Daoy (cell line): ENCODE measurements at places on chromosomes 12 and 14.

- peak; percentile 2 for DNase-seq
Observed at GRCh38 chr12:10211101-10211939, 1.4 kb upstream of the GABARAPL1 start.

DNA sequence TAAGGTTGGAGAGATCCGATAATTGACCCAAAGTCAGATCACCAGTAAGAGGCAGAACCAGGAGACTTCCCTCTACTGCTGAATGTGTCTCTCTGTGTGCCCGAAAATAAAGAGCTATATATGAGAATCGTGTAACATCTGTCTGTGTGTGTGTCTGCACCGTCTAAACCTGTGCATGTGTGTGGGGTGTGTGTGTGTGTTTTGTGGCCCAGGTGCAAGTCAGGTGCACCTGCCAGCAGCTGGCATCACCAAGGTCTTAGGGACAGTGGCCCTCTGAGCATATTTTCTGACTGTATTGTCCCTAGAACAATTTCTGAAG, 24.7 kb upstream of the KRT78 start:
- DNase-seq = no peak

DNA sequence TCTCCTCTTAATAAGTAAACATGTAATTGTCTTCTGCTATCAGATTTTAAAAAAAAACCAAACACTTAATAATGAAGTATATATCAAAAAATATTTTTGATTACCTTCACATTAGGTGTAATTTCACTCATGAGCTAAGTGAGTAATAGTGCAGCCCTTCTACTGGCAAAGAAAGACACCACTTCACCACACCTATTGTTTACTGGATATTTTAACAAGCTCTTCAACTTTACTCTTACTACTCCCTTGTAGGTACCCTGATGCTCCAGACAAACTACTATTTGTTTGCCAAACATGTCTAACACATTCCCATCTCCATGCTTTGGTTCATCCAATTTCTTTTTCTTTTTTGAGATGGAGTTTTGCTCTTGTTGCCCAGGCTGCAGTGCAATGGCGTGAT, 36.9 kb upstream of the WDR89 start:
- no peak for DNase-seq

DNA sequence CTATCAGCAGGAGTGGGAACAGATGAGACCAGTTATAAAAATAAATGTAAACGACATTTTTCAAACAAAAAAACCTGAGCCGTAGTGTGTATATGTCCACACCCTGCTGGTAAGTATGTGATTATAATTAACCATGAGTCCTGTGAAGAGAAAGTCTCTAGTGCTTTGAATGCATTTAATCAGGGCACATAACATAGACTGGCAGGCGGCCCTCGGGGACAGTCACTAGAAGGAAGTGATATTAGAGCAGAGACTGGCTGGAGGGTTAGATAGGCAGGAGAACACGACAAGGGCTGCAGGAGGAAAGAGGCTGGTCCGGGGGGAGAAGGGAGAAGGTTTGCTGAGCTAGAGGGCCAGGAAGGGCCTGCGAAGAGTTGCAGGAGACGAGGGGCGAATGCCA, 23.8 kb upstream of the ELK3 start:
- DNase-seq = no peak

DNA sequence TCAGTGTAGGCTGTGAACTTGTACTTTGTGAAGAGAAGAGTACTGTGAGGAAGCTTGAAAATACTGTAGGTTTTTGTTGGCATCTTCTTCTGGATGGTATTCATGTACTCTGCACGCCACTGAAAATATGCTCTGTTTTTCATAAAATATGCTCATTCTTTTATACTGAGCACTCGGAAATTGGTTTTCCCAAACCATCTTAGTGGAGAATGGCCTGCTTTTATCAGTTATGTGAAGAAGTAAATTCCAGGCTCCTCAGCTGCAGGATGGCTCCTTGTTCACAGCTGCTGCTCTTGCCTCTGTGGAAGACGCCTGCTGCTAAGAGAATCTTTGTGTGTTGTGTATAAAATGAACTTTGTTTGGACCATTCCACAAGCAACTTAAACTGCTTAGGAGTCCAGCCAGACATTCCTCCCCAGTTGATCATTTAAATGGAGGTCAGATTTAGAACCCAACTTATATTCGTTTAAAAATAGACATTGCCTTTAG, 443.5 kb upstream of the RGS6 start:
- DNase-seq = no peak

DNA sequence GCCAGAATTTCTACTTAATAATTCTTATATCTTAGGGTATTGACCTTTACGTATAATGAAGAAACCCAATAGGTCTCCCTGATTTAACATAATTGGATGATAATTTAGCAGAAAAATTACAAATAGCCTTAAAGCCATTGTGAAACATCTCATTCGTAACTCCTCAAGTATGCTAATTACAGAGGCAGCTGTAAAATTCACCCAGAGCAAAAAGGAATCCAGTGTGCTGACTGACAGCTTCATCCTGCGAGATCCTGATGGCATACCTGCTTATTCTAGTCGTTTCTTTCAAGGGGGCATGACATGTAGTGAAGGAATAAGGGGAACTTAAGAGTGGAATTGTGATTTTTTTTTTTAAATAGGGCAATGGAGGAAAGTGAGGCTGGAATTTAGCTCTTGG, 291.5 kb downstream of the FUT8 start:
- no peak for DNase-seq

- DNase-seq = peak; percentile 97
Observed at GRCh38 chr12:6370994-6371754, 4.2 kb downstream of the SCNN1A start.

DNA sequence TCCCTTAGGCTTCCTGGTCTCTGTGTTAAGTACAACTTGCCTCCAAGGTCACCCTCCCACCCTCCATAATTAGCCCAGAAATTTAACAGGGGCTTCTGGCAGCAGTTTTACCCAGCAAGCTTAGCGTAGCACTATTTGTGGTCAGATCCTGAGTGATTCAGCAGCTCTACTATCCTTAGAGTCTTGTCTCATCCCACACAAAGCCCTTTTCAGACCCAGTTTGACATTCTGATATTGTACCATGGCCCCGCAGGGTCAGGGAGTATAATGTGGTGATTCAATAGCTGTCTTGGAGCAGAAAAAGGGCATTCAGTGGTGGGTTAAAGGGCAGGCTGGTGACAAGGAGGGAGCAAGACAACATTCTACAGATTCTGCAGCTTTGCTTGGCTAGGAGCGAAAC, 153.8 kb upstream of the DDHD1 start:
- DNase-seq = peak; percentile 32

DNA sequence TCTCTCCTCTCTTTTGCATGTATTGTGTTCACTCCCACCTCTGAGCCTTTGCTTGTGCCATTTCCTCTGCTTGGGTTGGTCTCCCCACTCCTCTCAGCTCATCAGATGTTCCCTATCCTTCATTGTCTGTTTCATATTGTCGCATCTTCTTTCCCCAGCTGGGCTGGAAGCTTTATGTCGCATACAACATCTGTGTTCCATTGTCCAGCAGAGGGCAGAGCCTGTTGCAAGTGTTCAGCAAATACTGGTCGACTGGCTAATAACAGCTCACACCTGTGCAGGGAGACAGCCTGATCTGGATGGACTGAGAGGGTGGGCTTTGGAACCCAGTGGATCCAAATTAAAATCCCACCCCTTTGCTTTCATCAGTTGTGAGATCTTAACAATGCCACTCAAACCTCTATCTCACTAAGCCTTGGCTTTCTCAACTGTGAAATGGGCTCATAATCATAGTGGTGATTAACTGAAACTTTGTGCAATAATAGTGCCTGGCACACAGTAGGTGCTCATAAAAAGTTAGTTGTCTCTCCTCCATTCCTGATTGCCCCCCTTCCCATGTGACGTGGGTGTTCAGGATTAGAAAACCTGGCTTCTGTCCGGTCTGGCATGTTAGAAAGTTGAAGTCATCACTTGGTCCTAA, 75.8 kb downstream of the RIN3 start:
- DNase-seq = peak; percentile 25

GRCh38 chr14:71713451-71713850, 218.8 kb upstream of the RGS6 start:
- DNase-seq = no peak

GRCh38 chr12:61291647-61292046, 968.6 kb upstream of the USP15 start:
- no peak for DNase-seq

DNA sequence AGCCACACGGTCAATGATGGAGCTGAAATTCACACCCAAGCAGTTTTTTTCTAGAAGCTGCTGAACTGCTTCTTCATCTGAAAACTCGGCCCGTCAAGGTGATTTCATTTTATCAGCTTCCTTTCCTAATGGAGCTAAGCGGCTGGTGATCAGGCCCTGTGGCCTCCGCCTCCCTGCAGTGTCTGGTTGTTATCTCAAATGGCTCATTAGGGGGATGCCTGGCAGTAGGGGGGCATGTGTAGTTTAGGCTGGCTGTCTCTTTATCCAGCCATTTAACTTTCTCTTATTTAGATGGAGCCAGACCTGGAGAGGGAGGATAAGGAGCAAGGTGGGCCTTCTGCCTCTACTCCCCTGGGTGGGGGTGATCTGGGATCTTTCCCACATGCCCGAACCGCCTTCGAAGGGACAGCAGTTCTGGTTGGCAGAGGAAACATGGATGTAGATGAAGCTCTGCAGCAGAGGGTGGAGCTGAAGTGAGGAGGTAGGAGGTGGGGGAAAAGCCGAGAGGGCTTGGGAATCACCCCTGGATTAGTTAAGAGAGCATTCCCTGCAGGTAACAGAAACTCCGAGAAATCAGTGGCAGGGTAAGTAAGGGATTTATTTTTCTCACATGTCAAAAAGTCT, 64.4 kb downstream of the TGFB3 start:
- DNase-seq = no peak

DNA sequence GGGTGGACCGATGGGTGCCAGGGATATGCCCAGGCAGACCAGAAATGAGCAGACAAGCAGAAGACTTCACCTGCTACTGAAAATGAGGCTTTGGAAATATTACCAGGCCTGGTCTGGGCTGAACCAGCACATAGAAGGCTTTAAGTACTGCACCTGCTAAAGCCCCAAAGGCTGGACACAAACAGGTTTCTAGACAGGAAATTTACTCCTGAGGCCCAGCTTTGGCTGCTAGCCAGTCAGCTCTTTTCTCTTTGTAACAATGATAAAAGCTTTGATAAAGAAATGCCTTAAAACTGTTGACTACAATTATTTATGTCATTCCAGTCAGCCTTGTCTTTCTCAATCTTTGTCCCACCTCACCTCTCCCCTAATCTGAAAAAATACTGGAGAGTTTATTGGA, 228.9 kb upstream of the EGLN3 start:
- DNase-seq = no peak

DNA sequence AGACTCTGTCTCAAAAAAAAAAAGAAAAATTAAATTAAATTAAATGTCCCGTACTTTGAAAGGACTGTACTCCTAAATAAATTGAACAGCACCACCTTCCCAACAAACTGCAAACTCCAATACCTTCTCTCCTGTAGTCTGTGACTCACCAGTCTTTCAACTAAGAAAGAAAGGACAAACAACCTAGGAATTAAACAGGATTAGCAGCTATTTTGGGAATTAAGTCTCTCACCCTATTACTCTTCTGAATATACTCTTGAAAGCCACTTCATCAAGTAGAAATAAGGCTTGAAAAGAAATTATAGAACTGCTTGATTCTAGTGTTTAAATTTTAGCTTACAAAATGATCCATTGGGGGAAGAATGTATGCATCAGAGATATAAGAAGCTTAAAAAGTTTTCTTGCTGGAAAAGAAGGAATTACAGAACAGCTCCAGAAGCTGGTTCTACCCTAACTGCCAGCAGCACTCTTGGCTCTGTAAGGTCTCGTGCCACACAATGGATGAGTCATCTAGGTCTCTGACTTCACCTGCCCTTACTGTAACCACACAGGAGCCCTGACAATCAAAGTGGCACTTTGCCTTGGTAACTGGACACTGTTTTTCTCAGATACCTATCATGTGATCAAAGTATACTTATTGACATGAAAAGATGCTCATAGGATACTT, 57.0 kb upstream of the CERS5 start:
- peak; percentile 79 for DNase-seq

- no peak for DNase-seq
Observed at GRCh38 chr12:115979351-115979750, 298.1 kb downstream of the MED13L start.

DNA sequence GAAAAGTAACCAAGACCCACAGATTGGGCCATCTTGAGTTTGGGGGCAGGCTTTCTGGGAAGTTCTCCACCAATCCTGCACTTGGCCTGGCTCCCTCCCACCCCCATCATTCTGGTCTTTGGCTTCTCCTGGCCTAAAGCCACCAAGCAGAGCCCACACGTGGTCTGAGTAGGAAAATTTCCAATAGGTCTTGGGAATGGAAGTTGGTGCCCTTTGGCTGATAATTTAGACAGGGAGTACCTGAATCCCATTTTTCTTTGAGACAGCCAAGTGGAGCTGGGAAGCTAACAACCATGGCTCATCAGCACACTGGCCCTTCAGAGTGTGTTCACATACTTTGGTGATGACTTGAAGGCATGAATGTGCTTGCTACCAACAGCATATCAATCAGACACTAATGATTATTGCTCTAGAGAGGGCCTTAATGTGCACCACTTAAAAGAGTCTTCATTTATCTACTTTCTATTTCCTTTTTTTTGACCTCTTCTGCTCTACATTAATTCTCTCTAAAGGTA, 156.0 kb downstream of the EGLN3 start:
- DNase-seq = no peak

DNA sequence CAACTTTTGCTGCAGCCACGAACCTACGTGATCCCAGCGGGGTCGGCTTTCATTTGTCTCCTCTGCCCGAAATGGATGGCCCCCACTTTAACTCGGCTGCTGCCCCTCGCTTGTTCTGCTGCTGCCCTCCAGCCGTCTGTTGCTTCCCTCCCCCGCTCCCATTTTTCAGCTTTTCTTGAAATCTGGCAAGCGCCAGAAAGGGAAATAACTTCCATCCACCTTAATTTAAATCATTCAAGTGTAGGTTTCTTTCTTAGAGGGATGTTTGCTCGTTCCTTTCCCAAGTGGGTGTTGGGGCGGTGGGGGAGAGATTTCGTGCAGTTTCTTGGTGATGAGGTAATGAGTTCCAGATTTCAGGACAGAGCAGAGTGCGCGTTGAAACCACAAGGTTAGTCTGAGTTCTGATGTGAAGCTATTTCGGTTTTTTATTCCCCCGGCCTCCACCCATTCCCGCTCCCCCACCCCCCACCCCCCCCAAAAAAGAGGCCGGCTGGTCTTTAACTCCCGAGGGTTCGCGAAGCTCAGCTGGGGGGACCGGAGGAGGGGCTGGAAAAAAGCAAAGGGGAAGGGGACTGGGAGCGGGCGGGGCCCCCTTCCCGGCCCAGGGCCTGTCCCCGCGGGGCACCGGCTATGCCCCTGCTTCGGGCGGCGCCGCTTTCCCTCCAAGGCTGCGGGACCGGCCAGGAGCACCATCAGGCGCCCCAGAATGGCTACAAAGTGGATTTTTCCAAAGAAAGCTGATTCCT, 2.2 kb upstream of the ZFP36L1 start:
- peak; percentile 88 for DNase-seq
